Activated CD8-positive, alpha-beta T cell treated with anti-CD3 and anti-CD28 coated beads, Interleukin-2, amount 10 ng/mL, durations not matched to agents 7 days and 5 days (primary cell): ENCODE measurements at places on chromosomes 2 and 18. TPM values are rescaled to one million over a fixed set of nuclear protein-coding genes. Genes with fewer than 3 reads are reported as not detected.

GRCh38 chr2:224363281-224363680 is 38.6 kb downstream of the FAM124B start:
- DNase-seq = no peak

GRCh38 chr2:46229134-46230063 is 67.8 kb upstream of the EPAS1 start:
- peak; percentile 33 for DNase-seq

Gene CDC42EP3
- total RNA-seq = 30.1 TPM

DNA sequence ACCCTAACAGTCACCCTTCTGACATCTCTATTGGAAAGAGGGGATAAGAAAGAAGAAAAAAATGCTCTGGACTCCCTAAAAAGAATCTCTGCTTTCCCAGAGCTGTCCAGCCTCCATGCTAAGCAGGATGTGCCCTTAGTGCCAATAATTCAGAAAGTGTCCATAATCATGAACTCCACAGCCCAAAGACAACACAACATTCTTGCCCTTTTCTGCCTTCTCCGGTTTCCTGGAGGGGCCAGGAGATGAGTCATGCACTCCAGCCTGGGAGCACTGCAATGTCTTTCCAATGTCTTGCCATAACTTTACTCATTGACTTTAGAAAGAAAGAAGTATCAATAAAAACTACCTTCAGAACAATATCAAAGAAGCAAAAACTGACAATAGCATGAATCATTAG is 44.0 kb downstream of the KLF7 start:
- DNase-seq = no peak

- DNase-seq = no peak
These were observed 73.7 kb upstream of the LAPTM4A start for GRCh38 chr2:20125164-20125563.

Gene MMADHC
- 91.1 TPM for total RNA-seq

DNA sequence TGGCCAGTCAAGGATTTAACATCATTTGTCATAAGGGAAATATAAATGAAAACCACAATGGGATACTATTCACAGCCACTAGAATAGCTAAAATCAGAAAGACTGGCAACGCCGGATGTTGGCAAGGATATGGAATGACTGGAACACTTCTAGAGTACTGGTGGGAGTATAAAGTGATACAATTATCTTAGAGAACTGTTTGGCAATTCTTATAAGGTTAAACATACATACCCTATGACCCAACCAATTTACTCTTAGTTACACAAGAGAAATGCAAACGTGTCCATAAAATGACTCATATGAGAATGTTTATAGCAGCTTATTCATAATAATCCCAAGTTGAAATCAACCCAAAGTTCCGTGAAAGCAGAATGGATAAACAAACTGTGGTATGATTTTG is 35.1 kb downstream of the MAPK4 start:
- DNase-seq = no peak

Gene ZNF513
- 13.3 TPM for total RNA-seq

DNA sequence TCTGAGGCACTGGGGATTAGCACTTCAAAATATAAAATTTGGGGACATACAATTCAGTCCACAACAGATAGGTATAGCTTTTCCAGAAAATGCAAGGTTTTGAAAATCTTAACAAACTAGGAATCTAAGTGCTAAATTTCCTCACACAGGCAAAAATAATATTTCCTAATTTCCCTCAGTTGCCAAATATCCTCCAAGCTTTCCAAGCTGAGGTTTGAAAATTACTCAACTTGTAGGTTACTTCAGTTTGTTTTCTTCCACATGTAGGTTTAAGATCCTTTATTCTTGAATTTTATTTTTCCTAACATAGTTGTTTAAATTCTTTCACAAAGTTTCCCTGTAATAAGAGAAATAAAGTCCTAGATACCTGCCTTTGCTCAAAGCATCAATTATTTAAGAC is 192.9 kb upstream of the NRXN1 start:
- no peak for DNase-seq

GRCh38 chr2:196750291-196750923 is 49.1 kb downstream of the GTF3C3 start:
- DNase-seq = no peak

DNA sequence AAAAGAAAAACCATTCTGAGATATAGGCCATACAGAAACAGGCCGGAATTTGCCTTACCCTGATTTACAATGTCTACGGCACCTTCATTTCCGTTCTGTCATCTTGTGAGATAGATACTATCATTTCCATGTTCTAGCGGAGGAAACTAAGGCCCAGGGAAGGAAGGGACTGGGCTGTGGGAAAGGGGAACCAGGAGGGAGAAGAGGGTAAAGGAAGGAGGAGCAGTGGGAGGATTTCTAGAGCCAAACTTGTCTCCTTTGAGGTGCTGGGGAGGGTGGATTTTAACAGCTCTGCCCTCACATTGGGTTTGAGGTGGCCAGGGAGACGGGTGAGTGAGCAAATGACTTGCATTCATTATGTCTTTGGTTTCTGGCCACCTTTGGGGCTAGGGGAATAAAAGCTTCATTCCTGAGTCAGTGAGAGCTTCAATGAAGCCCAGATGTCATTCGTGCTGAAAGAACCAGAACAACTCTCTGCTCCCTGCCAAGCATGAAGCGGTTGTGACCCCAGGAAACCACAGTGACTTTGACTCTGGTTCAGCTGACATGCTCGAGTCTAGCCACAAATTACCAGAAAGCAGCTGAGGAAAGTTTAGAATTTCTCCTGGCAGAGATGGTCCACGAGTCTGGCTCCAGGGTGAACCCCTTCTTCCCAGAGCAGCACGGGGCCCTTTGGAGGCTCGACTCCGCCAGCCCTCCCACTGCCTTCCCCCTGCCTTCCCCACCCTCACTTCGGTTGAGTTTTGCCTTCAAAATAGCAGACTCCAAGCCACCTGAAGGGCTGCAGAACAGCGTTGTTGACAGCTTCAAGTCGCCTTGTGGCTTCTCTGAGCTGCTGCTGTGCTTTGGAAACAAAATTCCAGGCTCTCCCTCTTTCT is 3.8 kb downstream of the ACTG2 start:
- DNase-seq = peak; percentile 81
